ENCODE measurements at places on chromosomes 11 and 22.

GRCh38 chr22:19974268-19974861 lies 32.7 kb upstream of the TXNRD2 start:
- DNase-seq, result no peak

DNA sequence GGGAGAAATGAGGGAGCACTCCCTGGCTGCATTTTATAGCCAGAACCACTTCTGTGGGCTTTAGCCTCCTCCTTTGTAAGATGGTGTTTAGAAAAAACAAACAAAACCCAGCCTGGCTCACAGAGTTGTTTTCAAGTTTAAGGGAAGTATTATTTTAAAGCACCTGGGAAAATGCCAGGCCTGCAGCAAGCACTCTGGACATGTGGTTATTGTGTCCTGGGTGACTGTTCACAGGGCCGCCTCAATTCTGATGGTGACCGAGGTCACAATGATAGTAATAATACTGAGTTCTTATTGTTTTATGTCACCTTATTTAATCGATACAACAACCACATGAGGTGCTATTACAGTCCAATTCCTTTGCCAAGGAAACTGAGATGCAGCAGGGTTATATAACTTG lies 20.7 kb upstream of the SLC22A12 start:
- no peak for DNase-seq

GRCh38 chr11:125163431-125164063 lies 1.0 kb upstream of the PKNOX2 start:
- no peak for DNase-seq

GRCh38 chr11:111298413-111299100 lies at the start of gene POU2AF3:
Gene POU2AF3 (plus strand): TSS chr11:111298546. CDS start chr11:111298582, 36 bp downstream.
- no peak for DNase-seq

DNA sequence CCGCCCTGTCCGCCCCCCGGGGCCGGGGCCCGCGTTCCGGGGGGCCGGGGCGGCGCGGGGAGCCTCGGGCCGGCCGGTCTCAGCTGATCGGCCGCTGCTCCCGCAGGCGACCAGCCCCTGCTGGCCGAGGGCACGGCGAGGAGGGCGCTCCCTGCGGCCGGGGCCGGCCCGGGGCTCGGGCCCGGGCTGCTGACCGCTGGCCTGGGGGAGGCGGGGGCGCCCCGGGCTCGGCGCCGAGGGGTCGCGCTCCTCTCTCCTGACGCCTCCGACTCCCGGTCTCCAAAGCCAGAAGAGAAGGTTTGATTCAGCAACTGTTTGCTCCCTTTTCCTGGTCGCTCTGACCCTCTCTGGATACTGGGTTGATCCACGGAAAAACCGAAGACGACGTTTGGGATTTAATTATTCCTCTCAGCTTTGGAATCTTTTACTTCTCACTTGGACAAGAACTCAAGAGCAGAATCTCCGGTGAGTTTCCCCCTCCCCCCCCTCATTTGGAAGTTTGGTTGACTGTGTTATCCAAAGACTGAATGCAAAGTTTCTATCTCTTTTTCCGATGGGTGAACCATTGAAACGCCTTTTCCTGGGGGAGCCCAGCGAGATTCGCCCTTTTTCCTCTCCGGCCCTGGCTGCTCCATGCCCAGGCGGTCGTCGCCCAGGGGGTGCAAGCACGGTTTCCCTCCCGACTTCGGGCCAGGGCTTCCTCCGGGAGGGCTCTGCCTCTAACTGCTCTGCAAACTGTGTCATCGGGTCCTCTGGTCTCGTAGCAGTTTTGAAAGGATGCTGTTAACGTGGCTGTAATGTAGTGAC lies 725 bp downstream of the KDM2A start:
- no peak for DNase-seq

DNA sequence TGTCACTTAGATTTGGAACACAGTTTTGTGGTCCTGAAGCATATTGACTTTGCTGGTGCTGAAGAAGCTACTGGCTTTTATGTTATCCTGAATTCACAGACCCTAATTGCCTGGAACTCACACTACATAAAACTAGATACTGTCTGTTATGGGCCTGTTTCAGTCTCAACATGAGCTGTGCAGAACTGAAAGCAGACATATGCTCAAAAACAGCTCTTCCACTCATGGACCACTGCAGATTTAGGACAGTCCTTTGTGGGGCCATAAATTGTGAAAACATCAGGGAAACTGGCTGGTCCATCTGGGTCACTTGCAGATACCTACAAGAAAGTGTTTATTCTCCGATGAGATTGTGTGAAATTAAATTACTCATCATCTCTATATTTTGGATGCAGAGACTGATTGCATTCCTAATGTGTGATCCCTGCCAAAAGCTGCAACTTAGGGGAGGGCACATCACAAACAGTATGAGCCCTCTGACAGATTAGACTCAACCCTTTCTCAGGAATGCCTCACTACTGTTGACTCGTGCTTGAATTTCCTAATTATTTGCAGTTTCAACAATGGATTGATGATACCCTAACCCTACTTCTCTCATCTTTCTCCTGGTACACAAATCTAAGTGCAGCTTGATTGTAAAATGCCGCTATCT lies 10.2 kb upstream of the CLNS1A start:
- DNase-seq, result no peak

GRCh38 chr11:82986446-82986845 lies 84.9 kb downstream of the DDIAS start:
- DNase-seq, result no peak

- DNase-seq, result no peak
These were observed 455.1 kb upstream of the ARHGAP42 start for GRCh38 chr11:100232006-100232405.

- no peak for DNase-seq
These were observed 5.0 kb downstream of the RHOG start for GRCh38 chr11:3835751-3836150.

GRCh38 chr22:41260871-41261270 lies 20.1 kb upstream of the CHADL start:
- DNase-seq, result no peak

- no peak for DNase-seq
These were observed 196.2 kb upstream of the E2F8 start for GRCh38 chr11:19436932-19437331.

- no peak for DNase-seq
These were observed 33.6 kb downstream of the MAP6 start for GRCh38 chr11:75635066-75635862.

DNA sequence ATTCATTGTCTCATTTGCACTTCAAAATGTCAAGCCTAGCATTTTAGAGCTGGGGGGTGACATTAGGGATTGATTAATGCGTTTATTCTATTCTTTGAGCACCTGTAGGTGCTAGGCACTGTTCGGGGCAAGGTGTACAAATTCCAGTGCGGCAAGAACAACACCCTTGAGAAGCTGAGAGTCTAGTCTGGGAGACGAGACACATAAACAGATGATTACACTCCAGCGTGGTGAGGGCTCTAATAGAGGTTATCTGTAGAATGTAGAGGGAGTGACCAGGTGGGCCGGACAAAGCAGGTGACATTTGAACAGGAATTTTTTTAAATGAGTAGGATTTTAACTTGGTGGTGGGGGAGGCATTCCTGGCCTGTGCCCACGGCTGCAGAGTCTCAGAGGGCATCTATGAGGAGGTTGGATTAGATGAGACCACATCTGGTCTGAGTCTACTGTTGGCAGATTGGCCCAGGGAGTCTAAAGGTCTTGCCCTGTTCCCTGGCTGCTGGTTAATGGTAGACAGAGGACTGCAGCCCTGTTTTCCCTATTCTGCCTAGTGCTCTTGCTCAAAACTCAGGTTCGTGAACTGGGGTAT lies 970 bp downstream of the CAT start:
- no peak for DNase-seq

GRCh38 chr11:70921804-70922203 lies 330.6 kb downstream of the SHANK2 start:
- DNase-seq, result no peak

DNA sequence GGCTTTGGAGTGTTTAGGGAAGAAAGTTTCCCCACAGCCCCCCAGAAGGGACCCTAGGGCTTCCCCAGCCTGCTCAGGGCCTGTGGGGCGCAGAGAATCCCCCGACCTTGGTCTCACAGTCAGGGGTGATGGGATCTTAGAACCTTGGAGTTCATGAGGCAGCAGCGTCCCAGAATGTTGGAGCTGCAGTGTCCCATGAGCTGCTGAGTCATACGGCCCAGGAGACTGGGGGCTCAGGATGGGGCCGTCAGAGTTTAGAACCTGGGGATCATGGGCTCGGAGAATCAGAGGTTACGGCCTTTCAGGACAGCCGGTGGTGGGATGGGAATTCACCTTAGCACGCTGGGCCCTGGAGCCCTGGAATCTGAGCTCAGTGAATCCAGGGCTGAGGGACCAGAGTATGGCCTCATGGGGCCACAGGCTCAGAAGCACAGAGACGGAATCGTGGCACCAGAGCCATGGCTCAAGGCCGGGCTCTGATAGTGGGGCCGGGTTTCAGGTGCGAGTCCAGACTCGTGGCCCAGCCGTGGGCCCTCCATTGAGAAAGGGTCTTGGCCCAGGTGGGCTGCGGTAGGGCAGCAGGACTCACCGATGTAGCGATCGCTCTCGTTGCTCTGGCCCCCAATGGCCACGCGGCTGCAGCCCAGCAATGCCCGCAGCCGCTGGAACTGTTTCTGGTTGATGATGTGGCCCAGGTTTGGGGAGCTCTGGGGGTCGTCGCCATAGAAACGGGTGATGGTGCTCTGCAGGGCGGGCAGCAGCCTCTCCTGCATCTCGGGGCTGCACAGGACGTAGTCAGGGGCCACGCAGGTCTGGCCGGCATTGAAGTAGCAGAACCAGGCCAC lies 9.5 kb downstream of the ALDH3B2 start:
- DNase-seq, result no peak

DNA sequence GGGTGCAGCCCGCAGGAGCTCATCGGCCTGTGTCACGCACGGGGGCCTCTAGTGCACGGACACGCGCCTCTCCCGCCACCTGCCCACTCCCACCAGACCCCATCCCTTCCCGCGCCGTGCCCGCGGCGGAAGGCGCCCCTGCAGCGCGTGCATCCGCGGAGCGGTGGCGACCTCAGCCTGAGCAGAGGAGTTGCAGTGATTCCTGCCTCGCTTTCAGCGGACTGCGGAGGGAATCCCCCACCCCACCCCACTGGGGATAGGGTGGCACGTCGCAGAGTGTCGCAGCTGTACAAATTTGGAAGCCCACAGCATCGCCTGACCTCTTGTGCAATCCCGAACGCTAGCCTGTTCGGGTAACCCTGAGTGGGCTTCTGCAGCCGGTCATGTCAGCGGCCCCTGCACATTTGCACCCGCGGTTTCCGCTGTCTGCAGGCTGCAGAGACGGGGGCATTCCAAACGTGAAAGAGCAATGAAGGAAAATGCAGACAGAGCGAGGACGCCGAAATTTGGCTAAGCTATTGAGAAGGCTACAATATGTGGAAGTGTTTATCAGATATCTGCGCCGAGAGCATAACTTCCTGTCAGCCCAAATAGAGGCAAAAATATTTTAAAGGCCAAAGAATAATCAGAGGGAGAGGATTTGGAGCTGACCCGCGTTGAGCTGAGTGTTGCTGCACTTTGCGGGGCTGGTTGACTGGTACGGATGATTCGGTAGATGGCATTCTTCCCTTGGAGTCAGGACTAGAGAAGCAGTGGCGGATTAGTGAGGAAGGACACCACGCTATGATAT lies 617 bp upstream of the ARHGAP20 start:
- no peak for DNase-seq

DNA sequence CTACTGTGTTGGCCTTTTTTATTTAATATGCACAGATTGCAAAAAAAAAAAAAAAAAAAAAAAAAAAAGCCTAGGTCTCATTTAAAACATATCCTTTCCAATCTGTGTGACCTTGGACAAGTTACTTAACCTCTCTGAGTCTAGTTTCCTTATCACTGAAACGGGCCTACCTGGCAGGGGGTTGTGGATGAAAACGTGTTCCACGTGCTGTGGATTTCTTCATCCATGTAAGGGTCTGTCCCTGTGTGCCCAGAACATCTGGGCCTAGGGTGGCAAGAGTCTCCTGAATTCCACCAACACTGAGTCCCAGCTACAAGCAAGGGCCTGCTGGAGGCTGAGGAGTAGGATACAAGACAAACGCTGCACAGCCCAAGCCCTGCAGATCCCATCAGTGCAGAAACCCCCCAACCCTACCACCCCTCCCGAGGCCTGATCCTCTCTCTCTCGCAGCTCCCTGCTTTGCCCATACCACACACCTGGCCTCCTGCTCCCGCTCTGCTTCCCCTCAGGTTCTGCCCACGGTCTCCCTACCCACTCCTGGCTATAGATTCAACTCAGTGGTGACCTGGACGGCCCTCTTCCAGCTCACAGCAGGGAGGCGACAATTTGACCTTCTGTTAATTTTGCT lies 4.7 kb upstream of the GNAZ start:
- DNase-seq, result no peak

GRCh38 chr11:107337917-107338316 lies 119.7 kb downstream of the CWF19L2 start:
- no peak for DNase-seq

DNA sequence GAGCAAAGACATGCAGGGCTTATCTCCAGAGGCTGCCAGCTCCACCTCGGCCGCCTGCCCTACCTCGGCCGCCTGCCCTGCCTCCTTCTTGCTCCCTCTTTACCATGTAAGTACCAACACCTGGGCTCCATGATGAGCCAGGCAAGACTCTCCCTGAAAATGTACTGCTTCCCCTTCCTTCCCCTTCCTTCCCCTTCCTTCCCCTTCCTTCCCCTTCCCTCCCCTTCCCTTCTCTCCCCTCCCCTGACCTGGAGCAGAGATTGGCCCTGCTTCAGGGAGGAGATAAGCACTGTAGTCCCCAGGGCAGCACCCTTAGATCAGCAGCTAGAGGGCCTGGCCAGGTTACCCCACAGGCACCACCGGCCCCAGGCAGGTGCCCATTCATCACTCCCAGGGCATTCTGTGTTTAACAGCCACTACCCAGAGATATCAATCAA lies 25.4 kb upstream of the ADORA2A start:
- no peak for DNase-seq

- DNase-seq, result no peak
These were observed 23.1 kb downstream of the UPB1 start for GRCh38 chr22:24518228-24518627.

- no peak for DNase-seq
These were observed 773 bp upstream of the PATL1 start for GRCh38 chr11:59669611-59670009.

DNA sequence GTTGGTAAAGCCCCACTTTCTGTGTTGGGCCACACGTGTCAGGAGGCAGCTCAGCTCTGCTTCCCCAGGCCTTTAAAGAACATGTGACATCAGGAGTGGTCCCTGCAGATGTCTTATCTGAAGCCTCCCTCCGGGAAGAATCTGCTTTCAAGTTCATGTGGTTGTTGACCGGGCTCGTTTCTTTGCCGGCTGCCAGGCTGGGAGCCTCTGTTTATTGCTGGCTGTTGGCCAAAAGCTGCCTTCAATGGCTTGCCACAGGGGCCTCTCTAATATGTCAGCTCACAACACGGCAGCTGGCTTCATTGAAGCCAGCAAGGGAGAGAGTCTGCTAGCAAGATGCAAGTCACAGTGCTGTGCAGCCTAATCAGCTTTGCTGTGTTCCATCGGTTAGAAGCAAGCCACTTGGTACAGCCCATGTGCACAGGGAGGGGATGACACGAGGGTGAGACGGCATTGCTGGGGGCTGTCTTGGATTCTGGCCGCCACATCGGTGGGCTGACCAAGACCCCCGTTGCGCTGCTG lies 14.6 kb downstream of the MRGPRF start:
- no peak for DNase-seq

- no peak for DNase-seq
These were observed 16.1 kb downstream of the POU2AF1 start for GRCh38 chr11:111362887-111363411.

- DNase-seq, result no peak
These were observed 351.5 kb downstream of the BRD1 start for GRCh38 chr22:49476176-49476575.

- no peak for DNase-seq
These were observed 223.3 kb upstream of the ISX start for GRCh38 chr22:34842630-34843029.

- no peak for DNase-seq
These were observed 38.2 kb downstream of the TOM1 start for GRCh38 chr22:35337932-35338331.
